ENCODE measurements at places on chromosomes 5 and 9.

DNA sequence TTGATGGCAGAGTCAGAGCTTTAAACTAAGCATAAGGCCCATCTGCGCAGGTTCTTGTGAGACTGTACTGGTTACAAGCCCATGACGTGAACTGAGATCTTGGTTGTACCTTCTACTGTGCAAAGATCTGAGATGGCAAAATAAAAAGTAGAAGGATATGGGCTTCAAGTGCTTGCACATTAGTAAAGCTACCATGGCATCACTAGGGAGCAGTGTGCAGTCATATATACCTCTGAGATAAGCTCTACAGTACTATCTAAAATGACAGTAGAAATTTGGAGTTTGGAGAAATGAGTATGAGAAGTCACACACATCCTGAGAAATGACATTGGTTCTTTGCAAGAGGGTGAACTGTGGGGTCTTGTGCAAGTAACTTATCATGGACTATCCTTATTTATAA, 408.2 kb upstream of the PRR16 start:
- peak; percentile 64 for DNase-seq

DNA sequence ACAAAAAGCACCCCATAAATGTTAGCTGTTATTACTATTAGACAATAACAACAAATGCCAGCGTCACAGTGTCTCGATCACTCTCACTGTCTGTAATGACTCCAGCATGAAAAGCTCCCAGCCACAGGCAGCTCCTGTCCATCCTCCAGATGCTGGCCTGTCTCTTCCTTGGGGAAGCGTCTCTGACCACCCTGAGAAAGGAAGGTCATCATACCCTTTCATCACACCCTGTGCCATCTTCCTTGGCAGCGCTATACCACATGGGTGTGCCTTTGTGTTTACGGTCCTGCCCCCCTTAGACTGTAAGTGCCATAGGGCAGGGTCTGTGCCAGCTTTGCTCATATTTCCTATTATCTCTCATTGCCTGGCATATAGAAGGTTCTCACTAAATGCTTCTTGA, 90.6 kb downstream of the PRRT1B start:
- no peak for DNase-seq

- DNase-seq: no peak
Measured at GRCh38 chr9:116055536-116055935, 98.1 kb upstream of the PAPPA start.

DNA sequence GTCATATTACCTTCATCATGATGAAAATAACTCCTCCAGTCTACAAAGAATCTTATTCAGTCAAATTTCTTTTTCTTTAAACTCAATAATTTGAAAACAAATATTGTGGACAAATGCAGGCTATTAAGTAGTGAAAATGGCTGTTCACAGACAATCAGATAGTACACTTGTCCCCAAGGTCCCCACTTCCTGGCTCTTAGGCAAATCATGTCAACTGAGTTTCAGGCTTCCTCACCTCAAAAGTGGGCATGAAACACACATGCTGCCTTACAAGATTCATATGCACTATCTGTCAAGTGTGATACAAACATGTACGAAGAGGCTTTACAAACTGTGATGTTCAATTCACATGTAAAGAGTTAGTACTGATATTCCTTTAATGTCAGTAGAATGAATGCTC, 385.2 kb upstream of the SEMA6A start:
- DNase-seq: no peak

- peak; percentile 92 for DNase-seq
Measured at GRCh38 chr5:130652176-130652575, 512.9 kb downstream of the HINT1 start.

DNA sequence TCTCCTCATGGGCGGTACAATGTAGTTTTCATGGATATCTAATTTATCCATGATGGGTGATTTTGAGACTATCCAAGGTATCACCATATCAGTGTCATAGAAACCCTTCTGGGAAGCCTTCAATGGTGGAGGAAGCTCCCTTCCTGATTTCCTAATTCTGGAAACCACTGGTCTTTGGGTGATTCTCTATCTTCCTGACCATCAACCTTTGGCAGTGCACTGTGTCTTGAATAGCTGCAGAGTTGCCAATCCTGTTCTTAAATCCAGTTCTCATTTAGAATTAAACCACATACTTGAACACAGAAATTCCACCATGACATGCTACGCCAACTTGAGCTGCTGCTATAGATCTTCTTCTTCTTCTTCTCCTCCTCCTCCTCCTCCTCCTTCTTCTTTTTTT, 161.7 kb upstream of the KLF9 start:
- no peak for DNase-seq

GRCh38 chr5:78182838-78183237, 111.7 kb downstream of the AP3B1 start:
- DNase-seq: no peak

- DNase-seq: peak; percentile 47
Measured at GRCh38 chr5:68464424-68464823, 248.9 kb downstream of the PIK3R1 start.

DNA sequence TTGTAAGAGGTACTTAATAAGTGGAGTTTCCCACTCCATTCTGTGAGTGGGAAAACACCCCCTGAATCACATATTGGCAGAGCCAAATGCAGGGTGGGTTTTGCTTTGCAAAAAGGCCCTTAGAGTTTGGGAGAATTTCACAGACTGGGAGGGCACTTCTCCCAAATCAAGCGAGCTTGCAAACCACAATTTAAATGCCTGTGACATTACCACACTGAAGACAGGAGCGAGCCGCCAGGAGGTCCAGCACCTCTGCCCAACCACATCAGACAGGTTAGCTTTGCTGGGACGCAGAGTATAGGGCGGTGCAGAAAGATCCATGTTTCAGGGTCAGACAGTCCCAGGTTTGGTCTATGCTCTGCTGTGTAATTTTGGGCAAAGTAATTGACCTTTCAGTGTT, 2.3 kb downstream of the ALAD start:
- DNase-seq: no peak

GRCh38 chr9:100498592-100498991, 25.6 kb downstream of the TMEFF1 start:
- peak; percentile 51 for DNase-seq

GRCh38 chr5:126881821-126882600, 105.1 kb downstream of the LMNB1 start:
- no peak for DNase-seq

- DNase-seq: no peak
Measured at GRCh38 chr9:38003230-38003629, 65.8 kb downstream of the SHB start.

GRCh38 chr5:11148810-11149539, 387.9 kb upstream of the DAP start:
- DNase-seq: no peak

- no peak for DNase-seq
Measured at GRCh38 chr5:59777028-59777427, 116.5 kb downstream of the PDE4D start.

DNA sequence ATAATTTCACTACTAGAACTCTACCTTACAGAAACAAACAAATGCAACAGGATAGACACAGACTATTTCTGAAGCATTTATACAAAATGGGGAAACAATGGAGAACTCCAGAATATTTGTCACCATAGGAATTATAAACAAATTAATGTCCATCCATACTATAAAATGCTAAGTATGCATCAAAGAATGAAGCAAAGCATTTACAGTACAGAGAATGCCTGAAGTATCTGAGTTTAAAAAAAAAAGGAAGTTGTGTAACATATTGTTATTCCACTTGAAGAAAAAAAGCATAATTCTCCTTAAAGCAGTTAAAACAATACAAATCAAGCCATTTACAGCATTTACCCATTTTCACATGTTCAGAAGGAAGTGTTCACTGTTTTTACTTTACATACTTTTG, 53.0 kb downstream of the DROSHA start:
- DNase-seq: peak; percentile 32
